Bronchial epithelial cell (primary cell): ENCODE measurements at places on chromosomes 1 and 21. TPM values are rescaled to one million over a fixed set of nuclear protein-coding genes. Genes with fewer than 3 reads are reported as not detected.

DNA sequence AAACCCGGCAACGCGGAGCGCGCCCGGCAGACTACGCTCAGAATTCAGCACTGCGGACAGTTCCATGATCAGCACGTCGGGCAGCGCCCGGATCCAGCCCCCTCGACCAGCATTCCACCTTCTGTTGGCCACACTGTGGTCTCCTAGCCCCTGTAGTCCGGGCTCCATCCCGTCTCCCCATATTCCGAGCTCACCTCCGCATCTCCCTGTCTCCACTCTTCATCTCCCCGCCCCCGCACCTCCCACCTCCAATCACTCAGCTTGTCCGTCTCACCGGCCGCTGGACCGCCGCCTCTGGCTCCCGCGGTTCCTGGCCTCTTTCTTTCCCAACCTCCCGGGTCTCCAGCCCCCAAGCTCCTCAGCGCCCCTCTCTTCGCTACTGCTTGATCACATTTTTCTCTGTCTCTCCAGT lies 500 bp downstream of the EPHA10 start:
- no peak for DNase-seq

- no peak for DNase-seq
Measured at GRCh38 chr1:61064673-61065072, 17.7 kb upstream of the NFIA start.

GRCh38 chr1:30908696-30909364 lies at the start of gene SDC3:
Gene SDC3 (minus strand): TSS chr1:30908758. CDS start chr1:30908586, 172 bp downstream.
- no peak for DNase-seq

DNA sequence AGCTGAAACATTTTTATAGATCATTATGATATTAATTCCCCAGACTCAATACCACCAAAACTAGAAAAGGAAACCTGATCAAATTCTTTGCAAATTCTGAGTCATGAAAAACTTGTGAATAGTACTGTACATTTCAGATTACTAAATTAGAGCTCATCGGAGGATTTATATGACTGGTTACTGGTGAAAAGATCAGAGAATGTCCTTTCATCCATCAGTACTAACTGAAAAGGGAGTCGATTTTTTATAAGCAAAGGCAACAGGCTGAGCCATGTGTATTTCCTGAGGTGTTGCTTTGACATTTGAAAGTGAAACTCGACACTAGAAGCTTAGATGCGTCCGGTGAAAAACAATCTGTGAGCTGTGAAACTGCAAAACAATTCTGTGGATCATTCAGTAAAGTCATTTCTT lies 155.7 kb downstream of the TNFSF18 start:
- DNase-seq: no peak

GRCh38 chr1:205672395-205672889 lies 7.9 kb downstream of the SLC45A3 start:
- DNase-seq: no peak

HAO2 gene
- 0.13 TPM in 1 of 2 replicates, not detected in the other for total RNA-seq

ARHGEF19 gene
- total RNA-seq: 3.2 and 6.1 TPM in 2 replicates

DNA sequence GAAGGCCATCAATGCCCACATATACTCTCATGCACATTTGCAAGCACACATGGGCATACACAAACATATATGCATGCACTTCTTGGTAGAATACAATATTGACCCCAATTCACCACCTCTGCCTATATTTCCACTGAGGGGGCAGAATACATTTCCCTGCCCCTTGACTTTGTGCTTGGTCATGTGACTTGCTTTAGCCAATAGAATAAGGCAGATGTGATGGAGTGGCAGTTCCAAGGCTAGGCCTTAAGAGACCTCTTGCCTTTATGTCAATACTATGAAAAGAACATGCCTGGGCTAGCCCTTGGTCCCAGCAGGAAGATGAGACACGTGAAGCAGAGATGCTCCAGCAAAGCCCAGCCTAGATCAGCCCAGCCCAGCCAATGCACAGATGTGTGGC lies 66.0 kb upstream of the GRIK3 start:
- DNase-seq: peak; percentile 24

DNA sequence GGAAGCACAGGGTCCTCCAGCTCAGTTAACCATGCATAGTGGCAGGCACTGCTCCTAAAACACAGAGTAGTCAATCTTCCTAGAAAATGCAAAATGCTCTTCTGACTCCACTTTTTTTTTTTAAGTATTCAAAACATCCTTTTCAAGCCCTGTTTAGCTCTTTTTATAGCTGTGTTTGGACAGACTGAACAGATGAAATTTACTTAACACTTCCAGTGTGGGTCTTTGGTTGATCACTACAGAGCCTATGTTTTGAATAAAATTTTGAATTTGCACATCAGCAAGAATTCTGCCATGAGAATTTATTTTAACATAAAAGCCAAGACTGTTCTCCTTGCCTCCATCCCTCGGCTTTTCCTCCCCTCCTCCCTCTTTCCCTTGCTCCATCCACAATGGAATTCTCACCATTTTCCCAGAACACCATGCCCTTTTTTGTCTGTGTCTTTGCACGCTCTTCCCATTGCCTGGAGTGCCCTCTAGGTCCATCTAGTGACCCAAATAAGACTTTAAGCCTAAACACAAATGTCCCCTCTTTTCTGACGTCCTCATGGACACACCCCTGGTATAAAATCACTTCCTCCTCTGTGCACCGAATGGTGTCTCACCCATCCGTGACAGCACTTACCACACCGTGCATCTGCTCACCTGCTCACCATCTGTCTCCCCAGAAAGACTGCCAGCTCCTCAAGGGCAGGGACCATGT lies 24.0 kb upstream of the CPT2 start:
- no peak for DNase-seq

DNA sequence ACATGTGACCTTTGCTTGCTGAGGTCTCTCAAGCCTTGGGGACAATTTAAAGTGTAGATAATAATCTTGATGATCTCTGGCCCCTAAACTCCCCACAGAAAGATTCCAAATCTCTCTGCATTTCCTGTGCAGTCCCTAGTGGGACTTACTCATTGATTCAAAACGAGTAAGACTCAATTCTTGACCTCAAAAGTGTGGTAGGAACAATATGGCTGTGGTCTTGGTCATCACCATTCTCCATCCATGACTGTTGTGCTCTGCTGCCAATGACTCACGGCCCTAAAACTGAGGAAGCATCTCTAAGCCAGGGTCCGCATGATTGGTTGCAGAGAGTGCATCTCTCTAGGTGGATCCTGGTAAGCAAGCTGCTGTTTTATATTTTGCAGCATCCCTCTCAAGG lies 268.0 kb downstream of the PTGER3 start:
- DNase-seq: no peak

GPR153 gene
- total RNA-seq: 16.5 and 44.2 TPM in 2 replicates

- DNase-seq: no peak
Measured at GRCh38 chr1:205706601-205707502, 26.5 kb upstream of the SLC45A3 start.

CASP9 gene
- 3.2 and 6.1 TPM in 2 replicates for total RNA-seq

CRP gene
- total RNA-seq: not detected in 2 replicates

DNA sequence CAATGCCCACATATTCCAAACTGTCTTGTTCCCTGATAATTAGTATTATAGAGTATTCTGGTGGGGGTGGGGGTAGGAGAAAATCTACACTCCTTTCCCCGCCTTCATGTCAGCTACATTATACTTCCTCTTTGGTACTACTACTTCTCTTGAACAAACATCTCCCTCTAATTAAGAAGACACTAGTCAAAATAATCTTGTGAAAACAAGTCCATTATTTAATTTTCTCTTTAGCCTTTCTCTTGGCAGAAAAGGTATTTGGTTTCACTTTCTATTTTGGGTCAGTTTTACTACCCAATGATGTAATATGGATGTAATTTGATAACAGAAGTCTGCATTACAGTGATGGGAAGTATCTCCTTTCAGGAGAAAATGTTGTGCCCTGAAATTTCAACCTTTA lies 22.5 kb downstream of the NTMT2 start:
- DNase-seq: peak; percentile 25
